Stimulated activated CD4-positive, alpha-beta T cell treated with anti-CD3 and anti-CD28 coated beads, TNF-alpha, amount 100 ng/mL, for 1 hour (primary cell): ENCODE measurements at places on chromosomes 2 and 18.

DNA sequence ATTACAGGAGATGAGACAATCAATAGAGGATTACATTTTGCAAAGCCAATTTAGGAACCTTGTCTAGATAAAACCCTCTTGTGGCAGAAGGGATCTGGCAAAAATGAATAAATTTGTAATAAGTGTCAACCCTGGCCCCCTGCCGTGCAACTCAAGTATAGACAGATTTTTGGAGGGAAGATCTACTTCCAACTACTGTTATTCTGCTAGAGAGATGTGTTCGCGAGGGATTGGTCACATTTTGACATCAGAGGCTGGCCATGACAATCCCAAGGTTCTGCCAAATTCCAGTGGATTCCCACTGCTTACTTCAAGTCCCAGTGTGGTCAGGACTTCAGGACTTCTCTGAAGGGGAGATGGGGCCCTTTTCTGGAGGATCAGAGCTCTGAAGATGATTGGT lies 192.6 kb downstream of the SH3RF3 start:
- DNase-seq: no peak

GRCh38 chr2:129755786-129756185 lies 223.7 kb upstream of the RAB6C start:
- no peak for DNase-seq

- no peak for DNase-seq
Observed at GRCh38 chr2:156702541-156702940, 266.4 kb downstream of the GPD2 start.

- DNase-seq: no peak
Observed at GRCh38 chr18:21763846-21764646, 23.5 kb downstream of the MIB1 start.

DNA sequence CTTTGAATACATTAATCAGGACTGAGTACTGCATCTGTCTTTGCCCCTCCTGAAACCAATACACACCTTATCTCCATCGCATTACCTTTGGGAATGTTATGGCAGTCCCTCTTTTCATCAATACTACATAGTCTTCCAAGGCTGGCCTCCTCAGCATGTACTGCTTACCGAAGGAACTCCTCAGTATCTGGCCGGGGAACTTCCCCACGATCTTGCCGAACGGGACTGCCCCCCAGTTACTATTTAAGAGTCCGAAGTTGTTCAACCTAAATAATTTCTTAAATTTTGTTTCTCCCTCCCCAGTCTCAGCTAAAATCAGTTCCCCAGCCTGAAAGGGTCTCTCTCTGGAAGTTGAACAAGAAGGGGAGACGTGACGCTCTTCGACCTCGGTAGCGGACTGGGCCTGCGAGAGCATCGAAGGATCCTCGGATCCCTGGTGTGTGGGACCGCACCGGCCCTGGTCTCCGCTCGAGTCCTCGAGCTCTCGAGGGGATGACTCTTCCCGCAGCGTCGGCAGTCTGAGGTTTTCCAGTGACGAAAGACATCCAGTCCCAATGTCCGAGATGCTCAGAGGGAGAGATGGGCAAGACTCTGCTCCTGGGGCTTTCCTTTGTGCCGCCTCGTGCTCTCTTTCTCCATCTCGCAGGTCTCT lies 489 bp downstream of the TRMT61B start:
- DNase-seq: no peak

- no peak for DNase-seq
Observed at GRCh38 chr2:174703430-174703829, 60.8 kb downstream of the CHRNA1 start.

GRCh38 chr18:23133860-23134779 lies 1.2 kb upstream of the CABLES1 start:
- DNase-seq: no peak

- DNase-seq: no peak
Observed at GRCh38 chr2:142321706-142322280, 191.0 kb upstream of the LRP1B start.

DNA sequence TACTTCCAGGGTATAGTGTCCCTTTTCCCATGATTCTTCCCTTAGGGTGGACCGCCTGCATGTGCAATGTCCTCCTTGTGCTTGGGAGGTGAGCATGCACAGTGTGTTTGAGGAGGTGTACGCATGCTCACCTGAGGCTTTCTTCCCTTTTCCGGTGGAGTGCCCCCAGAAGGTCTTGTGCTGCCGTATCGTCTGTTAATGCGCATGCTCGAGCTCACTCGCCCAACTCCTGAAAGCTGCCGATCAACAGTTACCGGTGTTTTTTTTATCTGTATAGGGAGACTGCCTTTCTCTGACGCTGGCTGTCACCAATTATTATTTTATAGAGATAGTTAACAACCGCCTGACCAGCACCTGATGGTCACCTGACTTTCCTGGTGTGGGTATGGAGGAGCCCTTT lies 458.8 kb upstream of the MEX3C start:
- no peak for DNase-seq

GRCh38 chr2:125581557-125581956 lies 1074.4 kb upstream of the GYPC start:
- no peak for DNase-seq

- DNase-seq: no peak
Observed at GRCh38 chr2:211434773-211435172, 878.4 kb downstream of the CPS1 start.

GRCh38 chr2:77590298-77590917 lies 68.2 kb upstream of the LRRTM4 start:
- no peak for DNase-seq

- DNase-seq: no peak
Observed at GRCh38 chr2:1582891-1583341, 161.4 kb downstream of the PXDN start.

GRCh38 chr2:110866466-110866865 lies 134.1 kb downstream of the ACOXL start:
- DNase-seq: no peak

GRCh38 chr2:232174662-232175061 lies 203.9 kb upstream of the ALPP start:
- DNase-seq: no peak

- no peak for DNase-seq
Observed at GRCh38 chr2:207869784-207870778, 100.4 kb upstream of the FZD5 start.

GRCh38 chr18:41140506-41140905 lies 814.5 kb upstream of the PIK3C3 start:
- DNase-seq: no peak

DNA sequence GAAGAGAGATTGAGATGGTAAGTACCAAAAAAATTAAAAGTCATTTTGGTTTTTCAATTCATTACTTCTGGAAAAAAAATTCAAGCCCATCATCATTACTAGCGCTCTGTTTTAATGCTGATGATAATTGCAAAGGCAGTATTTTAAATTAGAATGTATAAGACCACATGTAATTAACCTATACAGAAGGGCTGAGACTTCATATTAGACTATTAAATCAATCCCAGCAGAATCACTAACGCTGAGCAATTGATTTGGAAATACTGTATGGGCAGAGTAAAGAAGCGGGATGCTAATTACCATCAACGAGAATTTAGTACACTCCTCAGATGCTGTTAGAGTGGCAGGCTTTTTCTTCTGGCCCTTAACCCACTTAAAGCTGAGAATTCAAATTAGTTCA lies 165.0 kb downstream of the SLC4A3 start:
- no peak for DNase-seq

DNA sequence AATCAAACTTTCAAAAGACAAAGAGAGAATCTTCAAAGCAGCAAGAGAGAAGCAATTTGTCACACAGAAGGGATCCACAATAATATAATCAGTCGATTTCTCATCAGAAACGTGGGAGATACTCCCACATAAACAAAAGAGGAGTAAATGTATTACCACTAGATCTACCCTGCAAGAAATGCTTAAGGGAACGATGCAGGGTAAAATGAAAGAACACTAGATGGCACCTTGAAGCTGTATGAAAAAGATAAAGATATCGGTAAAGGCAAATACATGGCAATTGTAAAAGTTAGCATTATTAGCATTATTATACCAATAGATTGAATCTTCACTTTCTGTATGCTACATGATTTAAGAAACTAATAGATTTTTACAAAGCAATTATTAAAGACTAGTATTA lies 677.0 kb downstream of the SUCLG1 start:
- no peak for DNase-seq

DNA sequence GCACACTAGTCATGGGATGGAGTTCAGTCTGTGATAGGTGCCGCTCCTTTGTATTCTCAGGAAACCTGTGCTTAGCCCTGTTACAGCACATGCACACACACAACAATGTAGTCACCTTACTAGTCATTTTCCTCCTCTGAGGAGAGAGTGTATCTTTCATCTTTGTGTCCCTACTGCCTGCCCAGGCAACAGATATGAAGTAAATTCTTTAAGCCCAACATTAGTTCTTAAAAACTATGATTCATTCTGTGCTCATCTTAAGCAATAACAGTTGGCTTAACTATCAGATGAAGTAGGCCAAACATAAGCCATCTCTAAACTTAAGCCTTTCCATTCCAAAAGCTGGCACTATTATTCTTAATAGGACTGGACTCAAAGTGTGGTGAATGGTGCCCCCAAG lies 186.5 kb downstream of the LNPK start:
- no peak for DNase-seq

- no peak for DNase-seq
Observed at GRCh38 chr2:10919771-10920621, 8.3 kb downstream of the KCNF1 start.

DNA sequence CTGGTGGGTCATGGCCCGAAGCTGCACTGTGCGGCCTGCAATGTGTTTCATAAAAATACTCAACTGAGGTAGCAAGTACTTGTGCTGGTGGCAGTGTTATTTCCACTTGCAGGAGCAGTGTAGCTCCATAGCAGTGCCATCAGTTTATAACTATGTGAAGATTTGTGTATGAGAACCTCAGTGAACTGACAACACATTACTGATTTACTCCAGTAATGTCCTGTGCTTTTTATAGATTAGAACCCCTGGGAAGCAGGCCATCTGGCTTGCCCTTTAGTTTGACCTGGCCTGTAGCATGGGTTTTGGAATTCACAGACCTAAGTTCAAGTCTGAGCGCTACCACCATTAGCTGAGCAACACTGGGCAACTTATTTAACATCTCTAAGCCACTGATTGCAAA lies 99.7 kb upstream of the AQP4 start:
- no peak for DNase-seq

DNA sequence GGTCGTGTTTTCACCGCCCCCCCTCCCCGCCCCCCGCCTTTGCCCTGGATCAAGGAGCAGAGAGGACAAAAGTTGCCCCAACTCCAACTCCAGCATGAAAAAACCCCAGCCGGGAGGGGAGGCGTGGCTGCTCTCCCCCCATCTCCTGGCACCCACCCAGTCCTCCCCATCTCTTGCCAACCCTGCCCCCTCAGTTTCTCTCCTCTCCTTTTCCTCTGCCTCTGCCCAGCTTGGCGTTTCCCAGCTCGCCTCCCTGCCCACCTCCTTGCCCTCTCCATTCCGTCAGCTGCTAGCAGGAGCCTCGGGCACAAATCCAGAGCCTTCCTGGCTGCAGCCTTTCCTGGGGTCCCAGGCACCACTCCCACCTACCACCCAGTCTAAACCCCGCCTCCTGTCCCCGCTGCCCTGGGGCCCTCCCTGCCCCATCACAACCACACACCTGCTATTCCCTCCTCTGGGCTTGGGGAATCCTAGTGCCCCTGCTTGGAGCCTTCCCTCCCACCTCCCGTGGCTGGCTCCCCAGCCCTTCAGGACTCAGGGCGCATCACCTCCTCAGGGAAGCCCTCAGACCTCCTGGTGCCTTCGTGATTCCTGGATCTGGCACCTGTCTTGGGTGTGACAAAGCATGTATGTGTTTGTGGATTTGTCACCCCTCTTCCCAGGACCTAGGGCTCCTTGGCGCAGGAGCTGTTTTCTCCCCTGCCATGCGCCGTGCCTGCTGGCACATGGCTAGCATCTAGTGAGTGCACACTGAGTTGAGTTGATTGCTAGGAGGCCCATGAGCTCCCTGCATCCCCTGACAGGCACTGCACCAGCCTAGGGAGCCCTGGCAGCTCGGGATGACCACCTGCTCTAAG lies 209.1 kb downstream of the TFCP2L1 start:
- no peak for DNase-seq
